ENCODE measurements at places on chromosomes 5 and 9.

DNA sequence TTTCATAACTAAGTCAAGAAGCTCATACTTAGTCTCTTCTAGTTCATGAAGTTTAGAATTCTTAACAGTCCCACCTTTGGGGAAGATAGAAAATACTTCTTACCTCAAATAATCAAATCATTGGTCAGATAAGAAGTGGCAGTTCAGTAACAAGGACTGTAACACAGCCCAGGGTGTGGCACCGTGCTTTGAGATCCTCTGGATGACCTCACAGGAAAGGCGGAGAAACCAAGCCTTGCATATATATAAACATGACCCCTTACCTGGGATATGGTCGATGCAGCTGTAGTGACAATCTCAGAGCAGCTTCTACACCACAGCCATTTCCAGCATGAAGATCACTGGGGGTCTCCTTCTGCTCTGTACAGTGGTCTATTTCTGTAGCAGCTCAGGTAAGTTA lies at the start of gene SPINK7:
Gene SPINK7, plus strand, starts transcription at position 271 of the 400 bp plus-strand sequence. Its CDS starts 61 bp downstream, at position 332.
- DNase-seq = no peak

DNA sequence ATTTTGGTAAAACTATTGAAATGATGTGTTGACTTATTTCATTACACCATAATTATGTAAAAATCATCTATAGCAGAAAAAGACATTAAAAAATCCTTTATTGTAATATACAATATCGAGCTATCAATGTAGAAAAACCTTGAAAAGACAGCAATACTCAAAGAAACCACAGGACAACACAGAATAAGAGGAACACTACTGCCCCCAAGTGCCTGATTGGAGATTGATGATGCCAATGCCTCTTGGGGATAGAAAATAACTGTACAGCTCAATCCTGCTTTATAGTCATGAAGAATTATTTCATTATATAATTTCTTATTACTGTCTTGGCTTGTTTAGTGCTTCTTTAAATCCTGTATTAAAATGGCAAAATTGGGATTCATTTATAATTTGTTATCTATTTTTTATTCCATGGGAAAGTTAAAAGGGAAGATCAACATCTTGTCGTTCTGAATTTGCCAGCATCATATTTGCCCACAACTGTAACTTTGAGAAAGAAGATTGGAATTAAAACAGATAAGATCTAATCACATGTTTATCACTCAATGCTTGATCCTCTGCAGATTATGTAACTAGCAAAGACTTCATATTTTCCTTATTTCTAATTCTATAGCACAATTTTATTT lies 337.5 kb downstream of the CDH9 start:
- DNase-seq = peak; percentile 52

DNA sequence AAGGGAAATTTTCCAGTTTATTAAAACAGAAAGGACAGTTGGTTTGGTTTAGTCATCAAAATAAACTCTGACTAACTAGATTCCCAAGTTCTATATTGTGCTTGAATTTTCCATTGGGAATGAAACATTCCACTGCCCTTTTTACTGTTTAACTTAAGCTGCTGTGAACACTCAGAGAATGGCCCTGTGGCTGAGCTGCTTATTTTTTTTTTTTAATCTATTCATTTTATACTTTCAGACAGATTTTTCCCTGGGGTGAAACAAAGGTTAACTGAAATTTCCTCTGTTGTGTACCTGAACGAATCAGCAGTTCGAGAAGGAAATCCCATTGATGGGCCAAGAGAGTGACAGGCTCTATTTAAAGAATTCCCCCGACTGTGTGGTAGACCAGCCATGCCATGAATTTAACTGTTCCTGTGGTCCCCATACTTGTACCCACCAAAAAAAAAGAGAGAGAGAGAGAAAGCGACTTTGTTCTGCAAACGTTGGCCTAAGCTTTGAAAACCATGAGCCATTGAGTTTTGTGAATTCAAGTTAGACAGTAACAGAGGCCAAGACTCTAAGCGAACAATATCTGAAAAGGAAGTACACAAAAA lies 138.7 kb upstream of the GRHPR start:
- DNase-seq = no peak

- DNase-seq = no peak
Measured at GRCh38 chr9:78158286-78158685, 77.6 kb upstream of the CEP78 start.

DNA sequence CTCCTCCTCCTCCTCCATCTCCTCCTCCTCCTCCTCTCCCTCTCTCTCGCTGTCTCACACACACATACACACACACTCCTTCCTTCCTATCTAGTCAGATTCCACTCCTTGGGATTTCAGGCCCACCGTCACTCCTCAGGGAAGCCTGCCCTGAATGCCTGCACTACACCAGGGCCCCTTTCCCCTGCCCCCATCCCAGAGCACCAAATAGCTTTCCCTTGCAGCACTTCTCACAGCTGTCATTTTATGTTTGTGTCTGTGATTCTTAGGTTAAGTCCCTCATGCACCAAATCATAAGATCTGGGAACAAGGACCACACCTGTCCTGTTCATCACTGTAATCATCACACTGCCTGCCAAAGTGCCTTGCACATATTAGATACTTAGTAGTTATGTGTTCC lies 86.5 kb upstream of the GABRP start:
- DNase-seq = no peak

GRCh38 chr9:20625003-20625349 lies 2.7 kb upstream of the MLLT3 start:
- no peak for DNase-seq

DNA sequence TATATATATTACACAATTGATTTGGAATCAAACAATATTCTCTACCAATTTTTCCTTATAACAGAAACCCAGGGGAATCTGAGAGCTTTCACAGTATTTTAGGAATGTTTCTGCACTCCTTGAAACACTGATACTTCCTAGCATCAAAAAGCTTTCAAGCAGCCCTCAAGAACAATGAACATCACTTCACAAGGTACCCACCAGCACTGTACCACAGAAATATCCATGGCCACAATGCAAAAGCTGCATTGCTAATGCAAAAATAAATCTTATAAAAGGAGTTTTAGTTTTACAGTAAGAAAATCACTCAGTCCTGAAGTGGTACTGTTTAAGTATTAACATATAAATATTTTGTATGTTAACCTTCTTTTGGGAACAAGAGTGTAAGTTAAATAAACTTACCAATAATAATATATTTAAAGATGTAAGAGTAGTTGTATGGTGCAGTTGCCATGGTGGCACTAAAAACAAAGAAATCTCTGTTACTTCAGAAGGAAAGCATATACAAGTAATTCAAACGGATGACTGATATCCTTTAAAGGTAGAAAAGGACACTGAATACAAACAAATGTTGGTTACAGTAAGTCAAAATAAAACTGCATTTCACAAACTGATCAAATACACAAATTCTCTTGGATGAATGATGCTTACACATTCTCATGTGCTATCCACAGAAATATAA lies 8.6 kb downstream of the RAB14 start:
- DNase-seq = no peak

Measured in D341Med (cell line).